Skin of body (tissue), 3 donors: ENCODE measurements at places on chromosomes 13 and 19.

GRCh38 chr13:73622381-73622780 lies 511.8 kb downstream of the KLF12 start:
- DNase-seq, result no peak

DNA sequence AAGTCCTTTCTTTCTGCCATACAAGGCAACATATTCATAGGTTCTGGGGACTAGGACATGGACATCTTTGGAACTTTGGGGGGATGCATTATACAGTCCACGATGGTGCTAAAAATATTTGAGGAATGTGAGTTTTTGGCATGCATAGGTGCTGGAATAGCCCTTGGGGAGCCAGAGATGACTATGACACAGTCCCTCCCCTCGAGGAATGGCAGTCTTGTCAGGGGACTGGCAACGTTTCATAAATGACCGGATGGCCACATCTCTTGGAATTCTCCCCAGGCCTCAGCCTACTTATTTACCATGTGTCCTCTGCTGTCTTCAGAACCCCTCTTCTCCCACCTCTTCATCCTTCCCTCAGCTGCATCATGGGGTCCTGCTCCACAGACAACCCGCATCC lies 13.6 kb downstream of the MEIOSIN start:
- DNase-seq, result no peak

GRCh38 chr13:71876648-71877255 lies 9.7 kb upstream of the DACH1 start:
- DNase-seq, result no peak

DNA sequence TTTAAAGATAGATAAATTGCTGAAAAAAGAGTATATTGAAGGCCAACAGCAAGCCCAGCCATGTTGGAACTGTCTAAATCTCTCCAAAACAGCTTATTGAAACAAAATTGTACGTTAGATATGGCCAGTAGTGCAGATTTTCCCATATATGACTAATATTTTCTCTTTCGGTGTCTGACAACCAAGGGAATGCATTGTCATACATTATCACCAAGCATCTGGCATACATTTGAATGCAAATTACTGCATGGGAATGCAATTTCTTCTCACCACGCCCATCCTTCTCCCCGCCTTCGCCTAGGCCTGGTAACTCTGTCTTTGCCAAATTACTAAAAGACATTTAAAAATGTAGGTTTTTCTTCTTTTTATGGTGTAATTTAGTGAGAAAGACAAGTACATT lies 32.5 kb upstream of the IRS2 start:
- peak; percentile 93 for DNase-seq

- DNase-seq, result no peak
Measured at GRCh38 chr19:5093297-5093928, 124.5 kb downstream of the KDM4B start.

GRCh38 chr13:113742445-113743120 lies 16.4 kb upstream of the TMEM255B start:
- no peak for DNase-seq

- DNase-seq, result no peak
Measured at GRCh38 chr13:76106763-76107162, 470.6 kb downstream of the LMO7 start.

GRCh38 chr19:40281381-40282208 lies 3.5 kb downstream of the AKT2 start:
- DNase-seq, result no peak

DNA sequence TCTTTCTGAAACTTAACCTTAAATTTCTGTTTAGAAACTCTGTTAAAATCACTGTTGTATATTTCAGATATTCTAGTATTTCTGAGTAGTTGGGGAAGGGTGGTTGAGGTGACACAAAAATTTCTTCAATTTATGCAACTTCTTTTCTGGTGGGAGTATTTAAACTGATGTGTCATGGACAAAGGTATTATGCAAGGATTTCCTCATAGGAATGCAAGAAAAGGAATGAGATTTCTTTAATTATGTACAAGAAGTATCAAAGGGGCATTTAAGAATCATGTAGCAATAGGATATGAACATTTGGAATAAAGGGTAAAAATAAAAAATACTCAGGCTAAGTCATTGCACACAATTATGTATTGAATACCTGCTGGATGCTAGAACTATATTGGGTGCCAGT lies 575.8 kb upstream of the KLF12 start:
- no peak for DNase-seq

GRCh38 chr13:110294146-110294545 lies 12.8 kb downstream of the COL4A1 start:
- DNase-seq, result no peak

GRCh38 chr13:98348466-98349200 lies 171.6 kb upstream of the RNF113B start:
- DNase-seq, result no peak

- no peak for DNase-seq
Measured at GRCh38 chr13:46698014-46698413, 98.9 kb downstream of the ESD start.

DNA sequence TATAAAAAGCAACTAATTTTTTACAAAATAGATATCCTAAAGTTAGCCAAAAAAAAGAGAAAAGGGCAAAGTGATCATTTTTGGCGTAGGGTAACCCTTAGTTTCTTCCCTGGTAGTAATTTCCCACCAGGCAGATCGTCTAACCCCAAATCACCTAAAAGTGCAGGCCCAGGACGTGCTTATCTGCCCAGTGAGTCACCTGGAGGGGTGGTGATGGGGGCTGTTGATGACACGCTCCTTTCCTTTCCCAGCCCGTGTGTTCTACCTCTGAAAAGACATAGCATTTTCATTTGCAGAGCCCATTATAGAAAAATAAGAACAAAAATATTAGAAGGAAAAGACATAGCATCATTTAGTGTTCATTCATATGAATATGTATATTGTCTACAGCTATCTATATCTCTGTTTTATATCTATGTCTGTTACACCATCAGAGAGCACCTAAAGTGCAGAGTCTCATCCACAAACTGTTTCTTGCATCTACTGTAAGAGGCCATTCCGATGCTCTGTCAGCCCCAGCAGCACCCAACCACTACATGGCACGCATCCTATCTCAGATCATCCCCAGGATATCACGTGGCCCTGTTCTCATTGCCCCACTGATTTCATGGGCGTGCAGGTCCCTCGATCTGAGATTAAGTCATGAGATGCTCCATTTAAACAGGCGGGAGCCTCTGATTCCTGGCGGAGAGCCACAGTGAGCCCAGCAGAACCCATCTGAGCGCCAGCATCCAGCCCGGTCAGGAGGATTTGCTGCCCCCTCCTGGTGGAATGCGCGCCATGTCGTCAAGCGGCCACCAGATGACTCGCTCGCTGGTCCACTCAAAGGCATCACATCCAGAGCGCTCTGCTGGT lies 8.5 kb upstream of the LILRB3 start:
- peak; percentile 24 for DNase-seq

DNA sequence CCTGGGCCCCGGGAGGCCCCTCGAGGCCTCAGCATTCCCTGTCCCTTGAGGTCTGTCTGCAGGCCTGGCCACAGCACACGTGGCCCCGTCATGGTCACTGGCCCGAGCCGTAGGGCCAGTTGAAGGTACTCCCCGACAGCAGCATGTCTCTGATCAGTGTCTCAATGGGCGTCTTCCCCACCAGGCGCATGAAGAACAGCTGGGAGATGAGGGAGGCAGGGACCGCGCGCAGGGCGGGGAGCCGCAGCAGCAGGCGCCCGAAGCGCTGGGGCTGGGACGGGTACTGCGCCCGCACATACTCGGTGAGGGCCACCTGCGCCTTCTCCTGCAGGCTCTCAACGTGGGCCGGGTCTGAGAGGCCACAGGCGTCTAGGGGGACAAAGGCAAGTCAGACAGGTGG lies 6.2 kb downstream of the OCEL1 start:
- no peak for DNase-seq

- peak; percentile 45 for DNase-seq
Measured at GRCh38 chr19:16111909-16112752, 442 bp downstream of the RAB8A start.
